Dermis lymphatic vessel endothelial cell (primary cell): ENCODE measurements at places on chromosomes 2 and 18. TPM values are rescaled to one million over a fixed set of nuclear protein-coding genes. Genes with fewer than 3 reads are reported as not detected.

The GCKR gene
- not detected in 2 replicates for total RNA-seq

The MIB1 gene
- total RNA-seq: 38.9 and 53.5 TPM in 2 replicates

The NLRC4 gene
- total RNA-seq: not detected in 2 replicates

The PROKR1 gene
- total RNA-seq: not detected in 2 replicates

The PELI1 gene
- 66.0 and 68.8 TPM in 2 replicates for total RNA-seq

The UGT1A1 gene
- not detected in 2 replicates for total RNA-seq

The HNRNPLL gene
- total RNA-seq: 42.7 and 46.1 TPM in 2 replicates

The COPS9 gene
- total RNA-seq: 156 and 170 TPM in 2 replicates

The RNF25 gene
- total RNA-seq: 31.8 and 33.7 TPM in 2 replicates

The SCN2A gene
- total RNA-seq: under 0.01 TPM in 1 of 2 replicates, not detected in the other

The PRSS56 gene
- not detected in 2 replicates for total RNA-seq

The PPM1B gene
- total RNA-seq: 25.4 and 28.2 TPM in 2 replicates

The MROH2A gene
- not detected in 2 replicates for total RNA-seq

The NEU2 gene
- not detected in 2 replicates for total RNA-seq

The OLA1 gene
- 53.5 and 98.6 TPM in 2 replicates for total RNA-seq
